Adipocyte (in vitro differentiated cells): ENCODE measurements at places on chromosomes 12 and 14.

GRCh38 chr12:19436931-19437330, 2.4 kb upstream of the AEBP2 start:
- no peak for DNase-seq

GRCh38 chr14:59814988-59815387, 55.6 kb downstream of the RTN1 start:
- no peak for DNase-seq

- DNase-seq, result no peak
Observed at GRCh38 chr14:106790189-106791036, 1264.0 kb downstream of the TMEM121 start.

DNA sequence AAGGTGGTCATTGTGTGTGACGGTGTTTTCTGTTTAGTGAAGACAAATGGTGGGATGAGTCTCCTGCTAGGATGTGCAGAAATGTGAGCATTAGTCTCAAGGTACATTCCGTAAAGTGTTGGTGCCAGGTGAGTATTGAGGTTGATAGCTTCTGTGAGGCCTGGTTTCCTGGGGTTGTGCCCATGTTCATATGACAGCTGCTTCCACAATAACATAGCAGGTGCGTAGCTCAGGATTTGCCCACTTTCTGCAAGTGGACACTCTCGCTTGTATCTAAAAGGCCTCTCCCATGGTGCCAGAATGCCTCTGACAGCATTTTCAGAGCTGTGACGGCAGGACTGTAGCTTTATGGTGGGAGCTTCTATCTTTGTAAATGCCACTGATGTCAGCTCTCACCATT, 832.0 kb downstream of the DIO2 start:
- DNase-seq, result no peak

DNA sequence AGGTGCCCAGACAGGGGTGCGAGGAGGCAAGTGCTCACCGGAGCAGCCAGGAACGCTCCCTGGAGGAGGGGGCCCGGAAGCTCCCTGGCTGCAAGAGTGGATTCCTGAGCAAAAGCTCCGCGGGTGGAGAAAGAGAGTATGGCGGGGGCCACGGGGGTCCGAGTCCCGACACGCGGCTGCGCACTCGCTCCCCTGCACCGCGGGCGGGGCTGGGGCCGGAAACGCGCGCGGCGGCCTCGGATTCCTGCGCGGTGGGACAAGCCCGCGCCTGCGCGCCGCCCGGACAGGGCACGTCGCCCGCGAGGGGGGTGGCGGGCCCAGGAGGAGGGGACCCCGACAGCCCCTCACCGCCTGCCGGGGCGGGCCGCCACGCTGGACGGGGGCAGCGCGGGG, 27.8 kb upstream of the GPR132 start:
- DNase-seq, result peak; percentile 80

- DNase-seq, result peak; percentile 69
Observed at GRCh38 chr14:22837750-22838538, 1.6 kb downstream of the MMP14 start.

- no peak for DNase-seq
Observed at GRCh38 chr12:130700492-130701401, 15.4 kb downstream of the RIMBP2 start.

DNA sequence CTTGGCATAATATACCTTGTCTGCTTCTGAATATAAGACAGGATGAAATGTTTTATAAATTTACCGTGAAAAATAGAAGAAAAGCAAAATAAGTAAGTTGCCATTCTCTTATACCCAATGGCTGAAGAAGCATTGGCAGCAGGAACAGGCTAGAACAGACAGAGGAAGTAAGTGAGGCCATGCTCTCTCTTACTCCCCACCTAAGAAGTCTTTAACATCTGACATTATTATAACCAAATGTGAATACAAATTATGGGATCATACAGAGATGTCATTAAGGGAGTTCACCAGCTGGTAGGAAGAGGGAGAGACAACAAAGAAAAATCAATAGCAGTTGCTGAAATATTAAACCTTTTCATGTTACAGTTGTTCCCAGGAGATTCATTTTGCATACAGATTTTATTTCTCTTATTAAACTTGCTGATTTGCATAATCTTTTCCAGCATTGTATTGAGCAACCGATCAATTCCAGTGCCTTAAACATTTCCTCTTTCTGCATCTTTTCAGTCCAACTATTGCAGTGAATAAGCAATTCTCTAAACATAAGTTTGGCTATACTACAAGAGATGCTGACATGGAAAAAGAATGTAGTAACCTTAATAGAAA, 270.6 kb downstream of the SLC6A15 start:
- peak; percentile 79 for DNase-seq
